H1 (cell line): ENCODE measurements at places on chromosomes 1 and 21. TPM values are rescaled to one million over a fixed set of nuclear protein-coding genes. Genes with fewer than 3 reads are reported as not detected.

GRCh38 chr1:21680918-21681317 lies 11.8 kb upstream of the RAP1GAP start:
- no peaks in the 10 kb centered on the region for H3K4me1 ChIP-seq
- no peak overlapping the region for H3K4me3 ChIP-seq
- no peaks in the 10 kb centered on the region for H3K27me3 ChIP-seq
- H3K27ac ChIP-seq, result no peak overlapping the region

DNA sequence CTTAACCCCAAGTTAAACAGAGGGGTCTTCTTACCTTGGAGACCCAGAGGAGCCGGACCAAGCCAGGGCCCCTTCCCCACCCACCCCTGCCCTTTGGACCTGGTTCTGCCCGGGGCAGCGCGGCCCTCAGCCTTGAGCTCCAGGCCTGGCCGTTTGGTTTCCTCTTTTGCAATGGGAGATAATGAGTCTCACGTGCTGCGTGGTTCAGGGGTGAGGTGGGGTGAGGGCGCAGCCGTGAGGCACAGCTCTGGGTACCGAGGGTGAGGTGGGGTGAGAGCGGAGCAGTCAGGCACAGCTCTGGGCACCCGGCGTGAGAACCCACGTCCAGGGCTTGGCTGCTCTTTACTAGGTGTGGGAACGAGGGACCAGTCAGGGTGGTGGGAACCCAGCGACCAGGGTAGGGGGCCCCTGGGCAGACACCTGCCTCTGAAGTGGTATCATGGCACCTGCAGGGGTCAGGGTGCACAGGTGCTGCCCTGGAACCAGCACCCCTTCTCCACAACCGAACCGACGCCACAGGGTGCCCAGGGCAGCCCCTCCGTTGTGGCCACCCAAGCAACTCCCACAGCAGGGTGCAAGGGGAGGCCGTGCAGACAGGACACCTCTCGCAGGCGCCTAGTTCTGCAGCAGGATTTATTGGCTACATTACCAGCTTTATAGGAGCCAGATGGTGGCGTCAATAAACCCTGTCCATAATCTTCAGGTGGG lies 182.2 kb downstream of the PRDM16 start:
- H3K27me3 ChIP-seq, result peaks cover 14% of the 10 kb centered on the region; the same call in 1 of the 2 replicates
- H3K4me3 ChIP-seq, result no peak overlapping the region
- no peak for DNase-seq

- no peak overlapping the region for H3K4me3 ChIP-seq
- no peaks in the 10 kb centered on the region for H3K27me3 ChIP-seq
- H3K27ac ChIP-seq, result no peak overlapping the region
- H3K4me1 ChIP-seq, result no peaks in the 10 kb centered on the region
- H3K36me3 ChIP-seq, result no peaks in the 10 kb centered on the region
Measured at GRCh38 chr1:9027307-9027706, 1.1 kb upstream of the SLC2A7 start.

GRCh38 chr1:28322194-28322593 lies 6.6 kb upstream of the MED18 start:
- H3K4me1 ChIP-seq, result no peaks in the 10 kb centered on the region
- no peaks in the 10 kb centered on the region for H3K36me3 ChIP-seq
- H3K27ac ChIP-seq, result no peak overlapping the region
- H3K27me3 ChIP-seq, result no peaks in the 10 kb centered on the region
- H3K4me3 ChIP-seq, result no peak overlapping the region
- no peak for DNase-seq

DNA sequence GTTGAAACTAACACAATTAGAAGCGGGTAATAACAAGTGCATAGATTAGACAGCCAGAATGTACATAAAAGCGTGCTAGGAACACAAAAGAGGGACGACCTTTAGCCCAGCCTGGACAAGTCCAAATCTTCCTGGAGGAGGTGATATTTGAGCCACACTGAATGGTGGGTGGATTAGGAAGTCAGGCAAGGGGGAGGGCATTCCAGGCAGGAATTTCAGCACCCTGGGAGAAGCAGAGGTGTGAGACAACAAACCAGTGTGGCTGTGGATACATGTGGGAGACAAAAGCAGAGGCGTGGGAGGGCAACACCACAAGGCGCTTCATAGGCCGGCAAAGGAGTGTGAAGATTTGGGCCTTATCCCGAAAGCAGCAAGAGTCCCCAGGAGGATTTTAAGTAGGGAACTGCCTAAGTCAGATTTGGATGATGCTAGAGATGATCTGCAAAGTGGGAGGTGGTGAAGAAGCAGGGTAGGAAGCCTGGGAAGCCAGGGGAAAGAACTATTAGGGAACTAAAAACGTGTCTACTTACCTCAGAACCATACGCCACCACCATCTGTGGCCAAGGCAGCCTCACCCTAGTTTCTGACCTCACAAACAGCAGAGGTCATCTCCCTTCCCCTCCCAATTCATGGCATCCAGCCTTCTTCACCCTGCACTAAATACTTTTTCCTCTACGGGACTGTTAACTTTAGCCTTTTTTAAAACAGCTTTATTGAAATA lies 81.8 kb downstream of the GLUL start:
- no peak for DNase-seq
- H3K4me1 ChIP-seq, result no peaks in the 10 kb centered on the region; the same call in 1 of the 2 replicates
- no peak overlapping the region for H3K27ac ChIP-seq
- H3K4me3 ChIP-seq, result no peak overlapping the region
- no peaks in the 10 kb centered on the region for H3K27me3 ChIP-seq
- no peaks in the 10 kb centered on the region for H3K36me3 ChIP-seq

- no peaks in the 10 kb centered on the region for H3K36me3 ChIP-seq
- H3K4me1 ChIP-seq, result no peaks in the 10 kb centered on the region
- no peaks in the 10 kb centered on the region for H3K27me3 ChIP-seq
- no peak overlapping the region for H3K27ac ChIP-seq
- DNase-seq, result no peak
Measured at GRCh38 chr1:2597441-2598328, 11.1 kb downstream of the PRXL2B start.

DNA sequence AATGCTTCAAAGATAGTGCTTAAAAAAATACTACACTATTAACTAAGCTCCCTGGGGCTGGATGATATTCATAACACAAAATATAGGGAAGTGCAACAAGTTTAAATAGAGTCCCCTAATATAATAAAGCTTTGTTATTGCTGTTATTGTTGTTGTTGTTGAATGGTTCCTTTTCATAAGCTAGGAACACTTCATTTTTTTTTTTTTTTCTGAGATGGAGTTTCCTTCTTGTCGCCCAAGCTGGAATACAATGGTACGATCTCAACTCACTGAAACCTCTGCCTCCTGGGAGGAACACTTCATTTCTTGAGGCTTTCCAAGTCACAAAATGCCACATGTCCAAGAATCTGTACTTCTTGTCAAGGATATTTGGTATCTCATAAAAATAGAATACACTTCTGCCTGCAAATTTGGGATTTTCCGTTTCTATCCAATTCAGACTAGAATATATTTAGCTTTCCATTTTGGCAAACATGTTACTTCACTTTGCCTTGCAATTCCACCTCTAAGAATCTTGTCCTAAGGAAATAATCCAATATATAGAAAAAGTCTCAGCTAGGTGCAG lies 21.1 kb downstream of the WDR47 start:
- no peak overlapping the region for H3K27ac ChIP-seq
- H3K4me1 ChIP-seq, result no peaks in the 10 kb centered on the region
- H3K4me3 ChIP-seq, result no peak overlapping the region
- H3K27me3 ChIP-seq, result no peaks in the 10 kb centered on the region
- no peaks in the 10 kb centered on the region for H3K36me3 ChIP-seq

GRCh38 chr1:184188037-184188436 lies 136.5 kb downstream of the TSEN15 start:
- no peak overlapping the region for H3K27ac ChIP-seq
- H3K4me3 ChIP-seq, result no peak overlapping the region
- DNase-seq, result no peak

Gene CBR3
- total RNA-seq, result 4.3 TPM in 2 replicates
